Stimulated activated CD8-positive, alpha-beta memory T cell treated with anti-CD3 and anti-CD28 coated beads, Interleukin-2, amount 100 ng/mL, for 1 hour (primary cell): ENCODE measurements at places on chromosomes 2 and 18.

- DNase-seq: no peak
Measured at GRCh38 chr2:200258081-200258480, 48.4 kb upstream of the SPATS2L start.

DNA sequence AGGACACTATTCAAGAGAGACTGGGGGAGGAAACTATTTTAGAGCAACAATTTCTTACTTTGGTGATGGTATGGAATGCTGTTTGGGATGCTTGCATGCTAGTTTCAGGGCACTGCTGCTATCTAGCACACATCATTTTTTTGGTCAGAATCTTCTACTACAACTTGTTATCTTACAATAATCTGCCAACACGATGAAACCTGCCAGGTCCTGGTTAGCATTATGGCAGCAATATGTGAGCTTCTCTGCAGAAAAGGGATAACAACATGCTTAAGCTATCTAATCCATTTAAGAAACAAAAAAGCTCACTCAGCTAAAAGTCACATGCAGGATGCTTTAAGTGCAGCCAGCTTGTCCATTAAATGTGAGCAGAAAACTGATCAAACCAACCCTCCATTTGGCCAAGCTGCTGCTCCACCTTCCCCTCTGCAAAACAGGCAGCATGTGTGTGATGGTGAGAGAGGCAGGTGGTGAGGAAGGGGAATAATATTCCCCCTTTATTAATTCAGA is 30.1 kb downstream of the GAREM2 start:
- DNase-seq: no peak

GRCh38 chr2:25176541-25177181 is 8.3 kb upstream of the POMC start:
- DNase-seq: no peak

GRCh38 chr2:215736653-215737290 is 276.6 kb downstream of the MREG start:
- no peak for DNase-seq

- no peak for DNase-seq
Measured at GRCh38 chr2:190537765-190538164, 3.2 kb upstream of the NEMP2 start.
